ENCODE measurements at places on chromosomes 3 and 15. TPM values are rescaled to one million over a fixed set of nuclear protein-coding genes. Genes with fewer than 3 reads are reported as not detected.

The CCRL2 gene
- 0.25 TPM for total RNA-seq

The TBC1D2B gene
- total RNA-seq = 10.1 TPM

The CLDN1 gene
- total RNA-seq = 5.7 TPM

The ADAMTSL3 gene
- 16.2 TPM for total RNA-seq
